Cerebellar cortex (tissue), 1 donor: ENCODE measurements at places on chromosomes 2 and 18.

DNA sequence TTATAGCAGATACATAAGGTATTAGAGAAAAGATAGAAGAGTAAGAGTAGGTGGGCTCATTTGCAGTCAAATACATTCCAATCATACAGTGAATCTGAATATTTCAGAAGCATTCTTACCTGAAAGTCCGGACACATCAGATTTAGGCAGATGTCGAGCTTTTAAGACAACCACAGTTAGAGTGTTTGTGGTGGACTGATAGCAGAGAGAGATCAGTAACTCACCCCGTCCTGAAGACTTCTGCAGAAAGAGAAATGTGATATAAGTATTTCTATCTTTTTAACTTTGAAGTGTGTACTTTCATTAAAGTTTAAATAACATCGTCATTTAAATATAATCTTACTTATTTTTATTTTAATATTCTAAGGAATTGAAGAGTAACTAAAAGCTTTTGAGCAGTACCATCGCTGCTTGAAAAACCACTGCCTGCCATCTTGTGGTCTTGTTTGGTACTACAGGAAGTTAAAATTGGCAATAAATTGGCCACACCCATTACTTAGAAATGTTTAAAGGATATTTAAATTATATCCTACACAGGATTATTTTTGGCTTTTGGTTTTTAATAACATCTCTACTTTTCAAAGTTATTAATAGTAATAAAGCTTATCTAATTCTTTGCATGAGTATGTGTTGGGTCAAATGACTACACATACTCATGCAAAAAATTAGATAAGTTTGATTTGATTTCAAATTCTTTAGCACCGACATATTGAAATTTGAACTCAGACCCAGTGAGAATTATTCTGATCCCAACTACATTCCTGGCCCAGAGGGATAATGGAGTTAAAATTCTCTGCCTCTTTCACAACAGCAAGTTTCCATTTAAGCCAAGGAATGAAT lies 5.5 kb downstream of the SYT4 start:
- peak; percentile 72 for DNase-seq

DNA sequence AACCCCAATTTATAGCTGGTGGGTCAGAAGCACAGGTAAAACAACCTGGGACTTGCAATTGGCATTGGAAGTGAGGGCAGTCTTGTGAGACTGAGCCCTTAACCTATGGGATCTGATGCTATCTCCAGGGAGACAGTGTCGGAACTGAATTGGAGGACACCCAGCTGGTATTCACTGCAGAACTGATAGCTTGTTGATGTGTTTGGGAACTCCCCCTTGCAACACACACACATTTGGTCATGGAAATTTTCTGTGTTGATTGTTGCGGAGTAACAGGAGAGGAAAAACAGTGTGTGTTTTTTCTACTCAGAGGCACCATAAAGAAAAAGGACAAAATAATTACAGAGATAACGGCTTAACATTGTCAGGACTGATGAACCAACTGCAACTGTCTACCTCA lies 16.1 kb downstream of the TPGS2 start:
- DNase-seq: no peak

DNA sequence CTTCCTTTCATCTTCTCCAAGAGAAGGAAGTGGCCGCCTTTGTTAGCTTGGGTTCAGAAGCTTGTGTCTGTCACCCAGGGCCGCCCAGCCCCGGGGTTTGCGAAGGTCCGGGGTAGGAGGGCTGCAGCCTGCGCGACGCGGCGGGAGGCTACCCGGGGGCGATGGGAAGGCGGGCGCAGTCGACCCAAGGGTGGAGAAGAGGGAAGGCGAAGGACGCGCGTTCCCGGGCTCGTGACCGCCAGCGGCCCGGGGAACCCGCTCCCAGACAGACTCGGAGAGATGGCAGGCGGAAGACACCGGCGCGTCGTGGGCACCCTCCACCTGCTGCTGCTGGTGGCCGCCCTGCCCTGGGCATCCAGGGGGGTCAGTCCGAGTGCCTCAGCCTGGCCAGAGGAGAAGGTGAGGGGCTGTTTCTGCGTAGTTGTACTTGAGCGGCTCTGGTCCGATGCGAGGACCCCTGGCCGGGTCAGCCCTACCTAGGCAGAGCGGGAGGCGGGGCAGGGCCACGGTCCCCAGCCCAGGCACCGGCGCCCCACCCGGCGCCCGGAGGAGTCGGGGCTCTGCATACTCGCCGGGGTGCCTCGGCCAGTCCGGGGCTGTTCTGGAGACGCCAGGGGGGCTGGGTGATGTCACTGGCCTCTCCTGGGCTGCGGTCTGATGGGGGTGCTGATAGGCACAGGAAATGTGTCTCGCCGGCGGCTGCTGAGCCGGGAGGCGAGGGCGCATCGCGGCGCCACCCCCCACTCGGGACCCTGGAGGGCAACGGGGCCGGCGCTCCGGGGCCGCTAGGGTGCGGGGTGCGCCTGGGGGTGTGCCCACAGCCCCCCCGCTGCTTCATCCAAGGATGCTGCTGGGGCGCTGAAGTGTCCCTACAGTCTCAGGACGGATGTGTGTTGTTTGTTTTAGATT lies at the start of gene QPCT:
QPCT (plus strand) TSS at position 178 of the 909 bp plus-strand sequence; CDS start at position 280, 102 bp downstream.
- no peak for DNase-seq

DNA sequence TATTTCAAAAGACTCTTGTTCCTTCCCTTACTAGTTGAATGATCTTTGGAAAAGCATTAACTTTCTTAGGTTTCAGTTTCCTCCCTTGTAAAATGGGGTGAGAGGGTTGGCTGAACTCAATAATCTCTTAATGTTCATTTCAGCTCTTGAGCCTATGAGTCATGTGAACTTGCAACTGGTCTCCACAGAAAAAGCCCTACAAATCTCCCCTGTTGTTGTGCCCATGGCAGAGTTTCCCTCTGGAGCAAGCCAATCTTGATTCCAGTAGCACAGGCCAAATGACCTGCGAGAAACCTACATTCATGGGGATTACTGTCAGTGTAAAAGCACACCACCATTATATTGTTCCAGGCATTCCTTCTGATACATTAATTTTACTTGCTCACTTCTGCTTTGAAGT lies 388.9 kb downstream of the ALK start:
- no peak for DNase-seq

GRCh38 chr2:117943013-117943672 lies 70.7 kb downstream of the CCDC93 start:
- DNase-seq: no peak

- no peak for DNase-seq
These were observed 40.2 kb downstream of the SLC14A1 start for GRCh38 chr18:45764000-45764686.

DNA sequence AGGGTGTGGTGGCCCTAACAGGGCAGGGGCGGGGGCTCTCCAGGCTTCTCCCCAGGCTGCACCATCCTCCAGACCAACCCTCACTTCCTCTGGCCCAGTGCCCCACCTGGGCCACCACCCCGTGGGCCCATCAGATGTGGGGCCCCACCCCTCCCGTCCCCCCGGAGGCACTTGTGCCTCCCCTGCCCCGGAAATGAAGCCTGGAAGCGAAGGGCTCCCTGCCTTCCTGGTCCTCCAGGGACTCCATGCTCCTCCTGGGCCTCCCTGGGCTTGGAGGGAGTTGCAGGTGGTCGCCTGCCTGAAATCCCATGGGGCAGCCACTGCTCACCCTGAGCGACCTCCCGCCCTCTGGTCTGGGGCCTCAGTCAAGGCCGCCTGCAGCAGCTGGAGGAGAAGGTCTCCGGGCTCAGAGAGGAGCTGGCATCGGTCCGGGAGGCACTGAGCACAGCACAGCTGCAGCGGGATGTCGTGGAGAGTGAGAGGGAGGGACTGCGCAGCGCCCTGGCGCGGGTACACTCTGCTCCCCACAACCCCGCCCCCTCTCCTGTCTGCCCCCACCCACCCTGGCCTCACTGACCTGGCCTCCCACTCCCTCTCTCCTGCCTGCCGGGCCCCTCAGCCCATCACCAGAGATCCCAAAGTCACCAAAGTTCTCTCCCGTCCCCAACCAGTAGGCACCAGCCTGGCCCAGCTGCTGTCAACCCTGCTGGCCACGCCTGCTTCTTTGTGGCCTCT lies 28.0 kb downstream of the CROCC2 start:
- no peak for DNase-seq

DNA sequence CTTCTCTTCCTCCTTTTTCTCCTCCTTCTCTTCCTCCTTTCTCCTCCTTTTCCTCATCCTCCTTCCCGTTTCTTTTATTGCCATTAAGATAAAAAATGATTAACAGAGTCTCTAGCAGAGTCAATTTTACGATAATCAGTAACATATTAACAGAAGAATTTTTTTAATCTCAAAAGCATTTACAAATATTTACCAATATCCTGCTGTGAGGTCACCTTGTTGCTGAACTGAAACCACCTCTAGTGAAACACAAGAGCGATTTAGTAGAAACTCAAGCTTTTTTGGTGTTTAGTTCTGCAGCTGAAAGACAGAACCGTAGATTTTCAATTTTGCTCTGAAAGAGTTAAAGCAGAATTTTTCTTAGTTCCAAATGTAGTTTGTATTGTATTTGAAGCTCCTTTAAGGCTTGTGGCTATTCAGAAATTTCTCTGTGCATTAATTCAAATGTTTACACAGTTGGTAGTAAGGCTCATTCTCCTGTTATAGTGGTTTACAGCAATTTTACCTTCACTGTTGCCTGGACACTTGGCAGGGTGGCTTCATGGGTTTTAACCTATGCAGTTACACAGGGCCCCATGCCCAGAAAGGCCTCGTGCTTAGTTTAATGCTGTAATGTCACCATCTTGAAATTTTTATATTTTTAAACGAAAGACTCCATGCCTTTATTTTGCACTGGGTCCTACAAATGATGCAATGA lies 1106.6 kb upstream of the FAM98A start:
- no peak for DNase-seq

DNA sequence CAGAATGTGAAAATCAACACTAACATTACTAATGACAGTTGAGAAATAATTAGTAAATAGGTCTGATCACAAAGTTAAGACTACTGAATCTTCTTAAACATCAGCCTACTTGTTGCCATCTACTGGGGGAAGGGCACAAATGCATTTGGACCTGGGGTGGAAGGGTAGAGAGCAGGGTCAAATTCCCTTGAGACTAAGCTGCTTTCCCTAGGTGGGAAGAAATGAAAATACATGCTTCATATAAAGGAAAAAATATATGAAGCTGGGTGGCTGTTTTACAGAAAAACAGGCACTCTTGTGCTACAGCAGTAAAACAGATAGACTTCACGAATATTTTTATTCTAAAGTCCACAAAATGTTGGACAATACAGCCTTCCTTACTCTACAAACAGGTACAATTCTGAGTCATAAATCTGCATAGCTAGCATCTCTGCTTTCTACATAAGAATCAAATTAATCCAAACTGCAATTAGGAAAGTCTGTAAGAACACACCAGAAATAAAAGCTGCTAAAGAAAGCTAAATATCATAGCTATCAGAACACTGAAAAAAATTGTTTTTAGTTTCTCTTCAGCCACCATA lies 10.9 kb downstream of the TRIP12 start:
- DNase-seq: peak; percentile 20

GRCh38 chr2:42953216-42953615 lies 160.8 kb upstream of the HAAO start:
- DNase-seq: no peak

DNA sequence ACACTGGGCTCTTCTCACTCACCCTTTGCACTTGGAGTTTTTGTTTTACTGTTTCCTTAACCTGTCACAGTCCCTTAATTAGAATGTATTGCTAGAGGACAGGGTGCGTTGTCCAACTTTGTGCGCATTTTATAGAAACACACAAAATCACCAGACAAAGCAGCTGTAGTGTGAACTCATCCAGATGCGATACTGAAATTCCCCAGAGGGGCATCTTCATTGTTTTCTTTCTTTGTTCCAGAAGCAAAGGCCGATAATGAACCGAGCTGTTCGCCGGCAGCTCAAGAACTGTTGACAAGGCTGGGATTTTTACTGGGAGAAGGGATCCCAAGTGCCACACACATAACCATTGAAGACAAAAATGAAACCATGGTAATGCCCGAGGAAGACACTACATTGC lies 137.6 kb downstream of the WDSUB1 start:
- DNase-seq: no peak

DNA sequence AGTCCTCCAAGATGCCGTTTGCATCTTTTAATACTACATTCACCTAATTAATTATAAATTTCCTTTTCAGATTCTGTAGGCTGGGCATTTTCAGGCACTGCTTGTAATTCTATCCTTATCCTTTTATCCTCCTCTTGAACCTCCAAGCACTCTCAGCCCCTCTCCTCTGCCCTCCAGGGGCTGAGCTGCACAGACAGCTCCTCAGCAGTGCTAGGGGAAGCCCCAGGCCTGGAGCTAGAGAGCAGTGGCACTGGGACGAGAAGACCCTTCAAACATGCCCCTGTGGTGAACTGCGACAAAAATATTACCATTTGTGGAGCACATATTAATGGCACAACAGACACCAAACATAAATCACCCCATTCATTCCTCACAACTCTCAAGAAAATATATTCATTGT lies 32.9 kb downstream of the CFAP210 start:
- DNase-seq: no peak

- DNase-seq: no peak
These were observed 388.5 kb upstream of the FANCL start for GRCh38 chr2:58629545-58630119.

DNA sequence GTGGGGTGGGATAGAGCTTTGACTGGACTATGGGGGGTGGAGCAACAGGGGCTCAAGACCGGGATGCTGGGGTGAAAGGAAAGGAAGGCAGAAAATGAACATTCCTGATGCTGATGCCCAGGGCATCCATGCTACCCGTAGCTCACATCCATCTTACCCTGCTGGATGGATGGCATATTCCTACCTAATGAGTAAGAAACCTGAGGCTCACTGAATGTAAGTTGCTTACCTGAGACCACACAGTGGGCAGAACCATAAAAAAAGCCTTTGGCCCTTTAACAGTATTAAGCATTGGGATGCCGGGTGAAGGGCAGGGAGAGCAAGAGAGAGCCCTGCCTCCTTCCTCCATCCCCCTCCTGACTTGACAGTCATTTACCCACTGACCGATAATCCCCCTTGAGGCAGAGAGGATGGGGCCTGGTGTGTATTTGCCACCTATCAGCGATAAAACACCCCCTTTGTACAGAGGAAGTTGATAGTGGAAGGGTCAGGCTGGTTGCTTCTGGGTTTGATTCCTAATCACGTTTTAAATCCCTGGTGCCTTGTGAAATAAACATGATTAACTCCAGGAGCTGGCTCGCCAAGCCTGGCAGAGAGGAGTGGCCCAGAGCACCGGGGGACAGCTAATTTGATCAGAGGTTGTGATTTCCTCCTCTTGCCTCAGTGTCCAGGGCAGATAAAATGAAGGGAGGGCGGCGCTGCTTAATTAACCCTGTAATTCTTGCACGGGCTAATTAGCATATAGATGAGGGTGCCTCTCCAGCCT lies 105.9 kb upstream of the HS6ST1 start:
- DNase-seq: no peak
